Right renal pelvis (tissue), 4 donors: ENCODE measurements at places on chromosomes 4 and X. TPM values are rescaled to one million over a fixed set of nuclear protein-coding genes. Genes with fewer than 3 reads are reported as not detected.

The FAM47A gene
- not detected for polyA plus RNA-seq

The MMRN1 gene
- polyA plus RNA-seq = 7.7 TPM

The SNCA gene
- polyA plus RNA-seq = 65.9 TPM

The GPR82 gene
- polyA plus RNA-seq = 0.33 TPM

The OTOP1 gene
- polyA plus RNA-seq = not detected

The UGT2B10 gene
- polyA plus RNA-seq = 0.38 TPM

The CDS1 gene
- 30.8 TPM for polyA plus RNA-seq

The ARHGAP24 gene
- 121 TPM for polyA plus RNA-seq

The TLR6 gene
- 0.44 TPM for polyA plus RNA-seq

The CNGA1 gene
- 8.0 TPM for polyA plus RNA-seq

The EREG gene
- polyA plus RNA-seq = not detected

The DRP2 gene
- 2.2 TPM for polyA plus RNA-seq

The CLDN22 gene
- polyA plus RNA-seq = 0.56 TPM

The BGN gene
- polyA plus RNA-seq = 169 TPM

The BEX5 gene
- polyA plus RNA-seq = 9.2 TPM

The HPSE gene
- 1.00 TPM for polyA plus RNA-seq

The PRKX gene
- 16.3 TPM for polyA plus RNA-seq

The STATH gene
- polyA plus RNA-seq = 0.69 TPM
